ENCODE measurements at places on chromosomes 5 and 9. TPM values are rescaled to one million over a fixed set of nuclear protein-coding genes. Genes with fewer than 3 reads are reported as not detected.

- DNase-seq, result no peak
Observed at GRCh38 chr9:104748359-104749031, 1.0 kb downstream of the NIPSNAP3A start.

DNA sequence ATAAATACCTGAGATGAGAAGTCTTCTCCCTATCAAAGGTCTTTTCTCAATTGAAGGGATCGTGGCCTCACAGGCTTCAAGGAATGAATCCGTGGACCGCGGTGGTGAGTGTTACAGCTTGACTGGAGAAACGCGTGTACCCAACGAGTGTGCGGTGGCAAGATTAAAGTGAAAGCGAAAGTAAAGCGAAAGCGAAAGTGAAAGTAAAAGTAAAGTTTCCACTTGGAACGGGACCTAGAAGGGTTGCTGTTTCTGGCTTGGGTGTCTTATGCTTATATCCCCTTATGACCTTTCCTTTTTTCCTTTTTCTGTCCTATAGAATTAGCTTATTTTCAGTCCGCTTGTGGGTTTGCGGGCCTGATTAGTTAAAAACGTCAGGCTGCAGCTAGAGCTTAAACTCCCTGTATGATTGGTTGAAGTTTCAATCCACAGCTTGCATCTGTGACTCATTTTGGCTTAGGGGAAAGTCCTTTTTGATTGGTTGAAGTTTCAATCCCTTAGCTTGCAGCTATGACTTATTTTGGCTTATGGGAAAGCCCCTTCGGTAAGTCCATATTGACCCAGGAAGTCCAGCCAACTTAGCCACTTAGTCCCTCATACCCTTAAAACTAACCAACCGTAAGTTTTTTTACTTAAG lies 924.3 kb upstream of the CDH10 start:
- DNase-seq, result no peak

Gene TPPP
- 12.2 TPM for total RNA-seq

- no peak for DNase-seq
Observed at GRCh38 chr5:161847941-161848391, at the start of gene GABRA1. Gene GABRA1 (plus strand): TSS chr5:161848120. CDS start chr5:161850811, 2,691 bp downstream.

DNA sequence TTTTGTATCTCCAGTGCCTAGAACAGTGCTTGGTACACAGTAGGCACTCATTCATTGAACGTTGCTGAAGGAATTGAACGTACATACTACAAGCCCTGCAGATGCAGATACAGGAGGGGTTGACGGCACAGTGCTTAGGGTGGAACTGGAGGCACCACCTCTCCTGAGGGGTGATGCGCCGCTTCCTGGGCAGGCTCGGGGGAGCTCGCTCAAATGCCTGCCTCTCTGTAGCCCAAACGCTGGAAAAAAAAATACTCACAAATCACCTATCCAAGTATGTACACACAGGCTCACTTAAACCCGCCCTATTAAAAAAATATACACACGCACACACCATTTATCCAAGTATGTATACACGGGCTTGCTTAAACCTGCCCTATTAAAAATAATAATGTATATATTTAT lies 536 bp upstream of the COMMD10 start:
- no peak for DNase-seq

DNA sequence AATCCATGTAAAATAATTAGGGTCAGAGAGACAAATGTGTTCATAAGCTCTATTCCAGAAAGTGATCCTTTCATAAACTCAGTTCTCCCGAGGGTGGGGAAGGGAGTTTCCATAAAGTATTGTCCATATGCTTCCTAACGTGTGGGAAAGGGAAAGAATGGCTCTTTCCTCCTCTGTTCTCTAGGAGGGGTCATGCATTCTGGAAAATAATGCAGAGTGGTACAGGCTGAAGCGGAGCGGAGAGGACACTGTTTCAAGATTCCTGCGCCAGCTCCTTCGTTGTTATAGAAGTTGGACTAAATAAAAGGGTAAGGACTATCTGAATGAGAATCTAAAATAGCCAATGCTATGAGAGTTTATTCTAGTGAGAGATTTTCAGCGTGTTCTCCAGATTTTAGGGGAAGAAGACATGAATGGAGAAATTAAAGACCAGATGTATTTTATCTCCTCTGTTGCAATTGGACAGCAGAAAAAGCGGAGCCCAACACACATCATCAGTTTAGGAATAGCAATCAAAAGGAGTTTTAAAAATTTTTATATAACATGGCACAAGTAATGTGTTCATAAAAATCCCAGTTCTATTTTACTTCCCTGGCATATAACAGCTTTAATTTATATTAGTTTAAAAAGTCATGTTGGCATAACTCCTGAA lies 166.9 kb upstream of the MPDZ start:
- no peak for DNase-seq

GRCh38 chr5:55993731-55994494 lies 850 bp downstream of the IL6ST start:
- no peak for DNase-seq

Gene LCN1
- total RNA-seq, result not detected

DNA sequence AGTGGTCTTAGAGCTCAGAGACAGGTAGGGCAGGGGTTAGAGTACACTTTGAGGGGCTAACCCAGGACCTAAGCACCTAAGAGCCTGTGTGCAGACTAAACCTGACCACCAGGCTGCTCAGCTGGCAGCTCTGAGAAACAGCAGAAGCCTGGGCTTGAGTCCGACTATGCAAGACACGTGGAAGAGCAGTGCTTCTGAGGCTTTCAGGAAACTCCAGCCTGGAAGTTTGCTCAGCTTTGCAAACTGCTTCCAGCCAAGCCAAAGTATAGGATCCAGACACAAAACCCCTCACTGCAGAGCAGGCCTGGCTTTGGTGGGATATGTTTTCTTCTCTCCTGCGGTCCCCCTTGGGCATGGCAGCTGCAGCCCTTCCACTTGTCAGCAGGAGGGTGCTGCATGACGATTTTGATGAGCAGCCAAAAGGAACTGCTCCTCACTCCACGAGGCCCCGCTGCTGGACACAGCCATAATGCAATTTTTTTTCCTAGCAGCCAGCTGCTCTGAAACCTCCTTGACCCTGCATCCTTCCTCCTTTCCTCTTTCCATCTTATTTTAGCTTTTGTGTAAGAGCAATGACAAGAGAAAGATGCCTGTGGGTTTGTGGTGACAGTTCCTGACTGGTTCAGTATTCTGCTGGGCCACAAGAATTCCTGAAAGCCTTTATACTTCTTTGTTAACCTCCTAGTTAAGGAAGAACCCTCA lies 123.1 kb downstream of the LIFR start:
- DNase-seq, result no peak
